ENCODE measurements at places on chromosomes 4 and X. TPM values are rescaled to one million over a fixed set of nuclear protein-coding genes. Genes with fewer than 3 reads are reported as not detected.

DNA sequence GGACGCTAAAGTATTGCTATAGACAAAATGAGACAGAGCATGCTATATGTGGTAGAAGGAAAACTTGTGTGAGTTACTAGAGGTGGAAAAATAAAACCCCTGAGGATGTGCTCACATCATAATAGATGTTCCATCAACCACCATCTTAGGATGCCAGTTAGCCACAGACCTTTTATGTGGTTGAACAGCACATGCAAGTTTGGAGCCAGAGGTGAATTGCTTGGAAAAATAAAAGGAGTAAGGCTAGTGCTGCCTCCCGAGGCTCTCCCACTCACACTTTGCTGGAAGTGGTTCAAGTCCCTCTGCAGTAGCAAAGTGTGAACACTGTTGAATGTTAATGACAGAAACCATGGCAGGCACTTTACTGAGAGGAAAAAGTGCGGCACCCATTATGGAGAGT is 39.4 kb upstream of the PPARGC1A start:
- H3K27ac ChIP-seq, result no peak overlapping the region
- DNase-seq, result no peak
- H3K4me1 ChIP-seq, result no peaks in the 10 kb centered on the region
- H3K27me3 ChIP-seq, result no peaks in the 10 kb centered on the region

DNA sequence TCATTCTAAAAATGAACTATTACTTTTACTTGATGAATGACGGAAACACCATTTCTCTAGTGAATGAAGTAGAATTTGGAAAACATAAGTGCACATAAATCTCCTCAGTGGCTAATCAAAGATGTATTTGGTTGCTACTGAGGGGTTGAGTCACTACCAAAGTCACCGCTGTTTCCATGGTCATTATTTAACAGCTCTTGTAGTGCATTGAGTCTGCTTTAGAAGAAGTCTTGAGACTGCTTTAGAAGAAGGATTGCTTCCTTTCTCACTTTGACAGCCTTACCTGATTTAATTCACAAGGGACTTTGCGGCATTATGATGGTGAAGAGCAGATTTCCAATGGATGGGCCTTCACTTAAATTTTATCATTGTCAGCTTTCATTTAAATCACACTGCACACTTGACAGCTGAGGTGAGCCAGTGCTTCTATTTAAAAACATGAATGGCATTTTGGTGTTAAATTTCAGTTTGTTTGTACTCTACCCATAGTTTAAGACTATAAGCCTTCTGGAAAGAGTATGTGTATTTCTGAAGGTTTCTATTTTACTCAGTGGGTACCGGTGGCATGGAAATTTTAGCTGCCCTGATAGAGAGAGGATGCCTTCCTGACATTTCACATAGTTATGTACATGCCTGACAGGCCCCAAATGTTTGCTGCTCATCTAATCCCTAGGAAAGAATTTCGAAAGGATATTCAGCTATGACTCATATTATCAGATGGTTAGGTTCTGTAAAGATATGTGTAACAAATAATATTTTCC is 9.5 kb downstream of the ASB5 start:
- H3K4me1 ChIP-seq, result no peaks in the 10 kb centered on the region
- no peak for DNase-seq
- H3K27me3 ChIP-seq, result peaks cover 2% of the 10 kb centered on the region
- no peaks in the 10 kb centered on the region for H3K36me3 ChIP-seq

Gene N4BP2
- total RNA-seq, result 33.5 TPM

DNA sequence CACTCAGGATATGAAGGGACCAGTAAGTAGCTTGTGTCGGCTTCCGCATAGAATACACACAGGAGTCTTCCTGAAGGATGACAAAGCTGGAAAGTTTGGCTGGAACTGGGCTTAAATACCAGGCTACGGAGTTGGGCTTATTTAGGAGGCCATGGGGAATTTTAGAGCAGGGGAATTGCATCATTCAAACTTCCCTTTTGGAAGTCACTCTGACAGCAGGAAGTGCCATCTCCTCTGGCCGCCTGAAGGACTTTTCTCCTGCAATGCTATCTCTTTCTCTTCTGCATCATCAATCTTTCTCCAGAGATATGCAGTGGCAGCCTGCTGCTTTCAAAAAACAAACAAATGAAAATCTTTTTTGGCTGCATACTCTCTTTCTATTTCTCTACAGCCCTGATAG is 48.4 kb upstream of the PAK3 start:
- no peaks in the 10 kb centered on the region for H3K27me3 ChIP-seq
- no peak overlapping the region for H3K27ac ChIP-seq
- DNase-seq, result no peak
- H3K36me3 ChIP-seq, result no peaks in the 10 kb centered on the region
